ENCODE measurements at places on chromosomes 16 and 17.

- no peak for DNase-seq
These were observed 12.6 kb downstream of the PMFBP1 start for GRCh38 chr16:72159386-72159785.

GRCh38 chr16:396199-396598 is 800 bp upstream of the NME4 start:
- no peak for DNase-seq

DNA sequence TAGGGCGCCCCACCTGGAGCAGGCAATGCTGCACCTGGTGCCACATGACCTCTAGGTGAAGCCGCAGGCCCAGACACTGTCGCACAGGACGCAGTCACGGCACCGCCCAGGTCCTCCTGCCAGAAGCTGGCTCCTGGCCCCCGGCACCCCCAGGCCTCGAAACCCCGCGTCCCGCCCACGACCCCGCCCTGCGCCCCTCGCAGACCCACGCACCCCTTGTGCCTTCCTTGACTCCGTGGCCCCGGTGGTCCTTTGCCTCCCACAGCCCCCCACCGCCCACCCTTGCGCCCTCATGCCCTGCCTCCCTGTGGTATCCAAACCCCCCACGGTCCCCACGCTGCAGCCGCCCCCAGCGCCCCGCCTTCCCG is 6.3 kb upstream of the C1QTNF8 start:
- no peak for DNase-seq

DNA sequence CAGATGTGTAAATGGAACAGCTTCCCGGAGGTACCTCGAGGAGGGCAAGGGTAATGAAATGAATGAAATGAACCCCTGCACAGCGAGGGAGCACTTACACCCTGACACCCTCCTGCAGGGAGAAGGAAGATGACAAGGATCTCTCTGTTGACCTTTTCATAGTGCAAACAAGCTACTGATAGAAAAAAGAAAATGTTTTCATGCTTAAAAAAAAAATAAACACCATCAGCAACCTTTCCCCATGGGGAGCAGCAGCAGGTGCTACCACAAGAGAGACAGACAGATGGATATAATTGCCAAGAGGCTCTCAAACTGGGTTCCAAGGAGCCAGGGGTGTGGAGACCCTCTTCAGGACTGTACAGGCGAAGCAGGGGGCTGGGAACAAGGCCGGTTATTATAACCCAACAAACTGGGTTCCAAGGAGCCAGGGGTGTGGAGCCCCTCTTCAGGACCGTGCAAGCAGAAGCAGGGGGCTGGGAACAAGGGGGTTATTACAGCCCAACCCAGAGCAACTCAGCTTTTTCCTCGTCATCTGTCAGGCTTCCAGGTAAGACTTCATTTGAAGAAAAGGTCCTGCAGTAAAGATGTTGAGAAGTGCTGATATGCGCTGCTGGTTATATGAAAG is 718 bp upstream of the RPH3AL start:
- DNase-seq: no peak

- DNase-seq: no peak
These were observed 150.0 kb downstream of the NPIPB11 start for GRCh38 chr16:29256501-29256981.

DNA sequence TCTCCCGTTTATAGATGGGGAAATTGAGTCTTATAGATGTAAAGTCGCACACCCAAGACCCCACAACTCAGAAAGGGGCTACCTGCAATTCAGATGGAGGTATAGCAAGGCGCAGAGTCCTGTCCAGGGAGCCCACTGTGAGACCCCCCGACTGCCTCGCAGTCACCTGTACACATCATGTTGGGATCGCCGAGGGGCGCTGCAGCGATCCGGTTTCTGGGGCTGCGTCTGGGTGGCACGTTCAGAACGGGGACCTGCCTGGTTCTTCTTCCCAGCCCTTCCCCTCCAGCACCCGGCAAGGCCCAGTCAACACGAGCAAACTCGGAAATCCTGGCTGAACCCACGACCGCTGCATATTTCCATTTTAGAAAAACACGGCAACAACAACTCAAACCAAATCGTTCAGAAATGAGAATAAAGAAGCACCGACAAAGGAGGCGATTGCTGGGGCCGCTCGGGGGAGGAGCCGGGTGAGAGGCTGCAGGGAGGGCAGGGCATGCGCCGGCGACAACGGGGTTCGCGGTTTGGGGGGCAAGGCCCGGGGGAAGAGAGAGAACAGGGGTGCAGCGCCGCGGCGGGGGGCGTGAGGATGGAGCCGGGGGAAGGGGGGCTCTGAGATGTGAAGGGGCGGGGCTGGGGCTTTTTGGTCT is 643 bp downstream of the HSDL1 start:
- no peak for DNase-seq

GRCh38 chr16:23296994-23297393 is 5.1 kb upstream of the SCNN1B start:
- DNase-seq: no peak

DNA sequence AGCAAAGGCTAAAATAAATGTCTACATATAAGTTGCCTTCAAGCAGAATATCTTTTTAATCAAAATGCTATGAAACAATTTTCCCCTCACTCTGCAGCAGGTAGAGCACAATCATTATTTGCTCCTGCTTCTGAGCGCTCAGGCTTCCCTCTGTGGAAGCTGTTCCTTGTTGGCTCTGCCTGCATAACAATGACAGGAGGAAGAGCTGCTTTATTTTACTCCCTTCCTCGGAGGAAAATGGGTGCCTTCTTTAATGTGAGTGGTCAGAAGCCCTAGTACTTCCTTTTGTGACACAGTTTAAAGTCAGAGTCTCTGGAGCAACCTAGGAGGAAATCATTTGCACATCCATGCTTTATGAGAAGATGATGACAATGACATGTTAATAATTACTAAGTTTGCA is 492.1 kb downstream of the CDH8 start:
- no peak for DNase-seq

- DNase-seq: no peak
These were observed 645 bp upstream of the GFOD2 start for GRCh38 chr16:67719778-67720144.

- no peak for DNase-seq
These were observed 138.4 kb downstream of the PHKB start for GRCh38 chr16:47599512-47599911.

DNA sequence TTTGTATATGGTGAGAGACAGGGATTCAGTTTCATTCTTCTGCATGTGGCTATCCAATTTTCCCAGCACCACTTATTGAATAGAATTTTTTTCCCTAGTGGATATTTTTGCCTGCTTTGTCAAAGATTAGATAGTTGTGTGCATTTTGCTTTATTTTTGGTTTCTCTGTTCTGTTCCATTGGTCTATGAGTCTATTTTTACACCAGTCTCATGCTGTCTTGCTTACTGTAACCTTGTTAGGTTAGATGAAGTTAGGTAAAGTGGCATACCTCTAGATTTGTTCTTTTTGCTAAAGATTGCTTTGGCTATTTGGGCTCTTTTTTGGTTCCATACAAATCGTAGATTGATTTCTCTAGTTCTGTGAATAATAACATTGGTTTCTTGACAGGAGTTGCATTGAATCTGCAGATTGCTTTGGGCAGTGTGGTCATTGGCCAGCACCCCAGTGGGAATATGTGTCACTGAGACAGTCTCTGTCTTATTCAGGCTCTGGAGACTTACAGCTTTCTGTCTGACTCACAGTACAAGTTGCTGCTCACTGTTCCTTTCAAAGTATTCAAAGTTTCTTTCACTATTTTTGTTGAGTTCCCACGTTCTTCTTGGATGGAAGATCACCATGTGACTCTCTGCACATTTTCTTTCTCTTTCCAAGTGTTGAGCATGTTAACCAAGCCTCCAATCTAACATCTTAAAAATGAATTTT is 709.1 kb downstream of the CDH11 start:
- no peak for DNase-seq

DNA sequence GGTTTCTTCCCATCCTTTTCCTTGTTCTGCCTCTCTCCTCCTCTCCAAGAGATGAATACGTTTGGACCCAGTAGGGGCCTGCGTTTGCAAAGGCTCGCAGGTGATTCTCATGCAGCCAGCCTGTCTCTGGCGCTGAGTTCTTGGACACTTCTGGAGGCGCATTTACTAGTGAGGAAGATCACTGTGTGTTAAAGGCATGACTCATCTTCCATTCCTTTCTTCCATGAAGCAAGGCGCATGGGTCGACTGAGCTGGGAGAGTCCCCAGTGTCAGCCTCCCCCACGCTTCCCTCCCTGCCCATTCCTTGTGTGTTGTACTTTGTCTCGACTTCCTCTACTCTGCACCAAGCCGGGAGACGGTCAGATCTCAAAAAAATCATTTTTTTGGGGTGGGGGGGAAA is 159.9 kb upstream of the EEF2KMT start:
- DNase-seq: no peak

DNA sequence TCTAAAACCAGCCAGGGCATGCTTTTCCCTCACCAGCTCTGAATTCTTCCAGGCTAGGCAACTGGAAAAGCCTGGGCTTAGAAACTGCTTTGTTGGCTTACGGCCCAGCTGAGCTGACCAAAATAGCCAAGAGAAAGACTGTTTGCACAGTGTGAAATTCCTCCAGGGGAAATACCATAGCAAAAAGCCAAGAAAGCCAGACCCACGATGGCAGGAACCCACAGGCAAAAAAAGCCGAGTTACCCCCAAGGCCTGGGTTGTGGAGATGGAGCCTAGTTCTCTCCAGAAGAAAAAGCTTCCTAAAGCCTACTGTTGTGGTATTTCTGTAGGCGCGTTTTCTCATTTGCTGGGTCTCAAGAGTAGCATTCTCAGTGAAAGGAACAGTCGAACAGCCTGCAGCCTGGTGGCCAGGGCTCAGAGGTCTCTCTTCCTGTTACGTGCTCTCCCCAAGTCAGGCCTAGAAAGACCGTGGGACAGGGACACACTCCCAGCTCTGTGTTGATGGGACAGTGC is 9.2 kb downstream of the SP2 start:
- no peak for DNase-seq

GRCh38 chr16:12324152-12324551 is 347.6 kb downstream of the SNX29 start:
- DNase-seq: no peak

GRCh38 chr17:74403512-74404137 is 28.3 kb upstream of the GPRC5C start:
- DNase-seq: no peak

DNA sequence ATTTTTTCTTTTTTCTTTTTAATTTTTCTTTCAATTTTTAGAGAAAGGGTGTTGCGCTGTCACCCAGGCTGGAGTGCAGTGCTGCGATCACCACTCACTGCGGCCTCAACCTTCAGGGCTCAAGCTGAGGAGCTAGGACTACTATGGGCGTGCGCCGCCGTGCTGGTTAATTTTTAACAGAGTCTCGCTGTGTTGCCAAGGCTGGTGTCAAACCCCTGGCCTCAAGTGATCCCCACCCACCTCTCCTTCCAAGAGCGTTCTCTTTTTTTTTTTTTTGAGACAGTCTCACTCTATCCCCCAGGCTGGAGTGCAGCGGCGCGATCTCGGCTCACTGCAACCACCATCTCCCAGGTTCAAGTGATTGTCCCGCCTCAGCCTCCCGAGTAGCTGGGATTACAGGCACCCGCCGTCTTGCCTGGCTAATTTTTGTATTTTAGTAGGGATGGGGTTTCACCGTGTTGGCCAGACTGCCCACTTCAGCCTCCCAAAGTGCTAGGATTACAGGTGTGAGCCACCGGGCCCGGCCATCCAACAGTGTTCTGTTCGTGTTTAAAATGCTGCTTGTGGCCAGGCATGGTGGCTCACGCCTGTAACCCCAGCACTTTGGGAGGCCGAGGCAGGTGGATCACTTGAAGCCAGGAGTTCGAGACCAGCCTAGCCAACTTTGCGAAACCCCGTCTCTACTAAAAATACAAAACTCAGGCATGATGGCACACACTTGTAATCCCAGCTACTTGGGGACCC is 14.5 kb upstream of the RPL13 start:
- no peak for DNase-seq

DNA sequence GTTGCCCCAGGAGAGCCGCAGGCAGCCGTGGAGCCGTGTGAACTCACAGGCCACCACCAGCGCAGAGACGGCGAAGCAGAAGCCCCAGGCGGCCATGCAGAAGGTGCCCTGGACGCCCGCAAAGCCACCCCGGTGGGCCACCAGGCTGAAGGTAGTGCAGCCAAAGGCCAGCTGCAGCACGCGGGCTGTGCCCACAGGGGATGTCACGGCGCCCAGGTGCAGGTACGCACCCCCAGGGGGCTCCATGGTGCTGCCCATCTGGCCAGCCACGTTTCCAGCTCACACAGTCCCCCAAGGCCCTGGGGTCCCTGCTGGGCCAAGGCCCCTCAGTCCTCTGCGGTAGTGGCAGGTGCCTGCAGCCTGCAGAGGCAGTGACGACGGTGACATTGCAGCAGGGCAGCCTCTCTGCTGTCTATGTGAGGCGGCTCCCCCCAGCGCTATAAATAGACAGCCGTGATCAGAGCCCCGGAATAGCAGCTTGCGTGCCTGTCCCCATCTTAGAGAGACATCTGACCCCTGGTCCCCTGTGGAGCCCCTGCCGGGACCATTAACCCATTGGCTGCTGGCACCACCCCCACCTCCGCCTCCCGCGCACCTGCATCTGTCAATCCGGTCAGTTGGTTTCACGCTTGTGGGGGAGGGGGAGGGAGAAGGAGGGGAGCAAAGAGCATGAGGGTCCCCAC is 4.5 kb upstream of the PYCR1 start:
- DNase-seq: no peak

DNA sequence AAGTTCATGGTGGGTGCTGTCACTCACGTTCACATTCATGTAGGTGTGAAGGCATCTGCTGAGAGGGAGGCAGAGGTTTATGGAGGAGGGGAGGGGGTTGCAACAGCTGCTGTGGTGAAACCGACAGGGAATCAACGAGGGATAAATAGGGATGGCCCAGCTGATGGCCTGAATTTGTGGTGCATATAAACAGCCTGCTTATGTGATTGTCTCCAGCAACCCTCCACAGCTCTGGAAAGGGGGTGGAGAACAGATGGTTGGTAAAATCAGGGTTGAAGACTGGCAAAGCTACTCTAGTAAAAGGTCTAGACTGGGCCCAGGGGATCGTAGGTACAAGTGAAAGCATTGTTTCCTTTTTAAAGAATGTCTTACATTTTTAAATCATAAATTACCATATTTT is 53.7 kb downstream of the IQCK start:
- DNase-seq: no peak

DNA sequence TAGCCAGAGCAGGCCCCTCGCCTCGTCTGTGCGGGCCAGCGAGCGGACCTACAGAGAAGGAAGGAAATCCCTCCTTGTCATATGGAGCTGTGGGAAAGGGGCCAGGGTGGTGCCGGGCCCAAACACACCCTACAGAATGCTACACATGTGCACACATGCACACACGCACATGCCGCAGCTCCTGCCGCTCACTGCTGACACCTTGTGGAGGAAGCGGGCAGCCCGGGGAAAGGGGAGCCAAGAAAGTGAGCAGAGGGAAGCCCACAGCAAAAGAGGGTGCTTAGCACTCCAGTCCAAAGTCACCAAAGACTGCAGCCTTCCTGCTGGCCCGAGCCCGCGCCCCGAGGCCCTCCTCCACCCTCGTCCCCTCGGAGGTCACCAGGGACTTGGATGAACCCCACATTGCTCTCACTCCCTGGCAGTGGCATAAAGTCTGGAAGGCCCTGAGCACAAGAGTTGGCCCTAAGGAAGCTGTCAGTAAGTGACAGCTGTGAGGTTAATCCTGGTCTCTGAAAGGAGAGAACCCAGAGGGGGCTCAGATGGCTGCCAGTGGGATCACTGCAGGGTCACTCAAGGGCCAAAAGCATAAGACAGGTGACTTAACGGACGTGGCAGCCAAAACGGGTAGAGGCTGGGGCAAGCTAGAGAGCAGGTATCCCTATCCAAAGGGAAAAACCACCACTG is 68.2 kb downstream of the MYO18A start:
- peak; percentile 48 for DNase-seq

GRCh38 chr16:52787709-52788108 is 240.8 kb upstream of the TOX3 start:
- no peak for DNase-seq
